ENCODE measurements at places on chromosomes 7 and 10. TPM values are rescaled to one million over a fixed set of nuclear protein-coding genes. Genes with fewer than 3 reads are reported as not detected.

- DNase-seq: no peak
Measured at GRCh38 chr7:69184339-69184738, 413.9 kb upstream of the AUTS2 start.

GRCh38 chr10:6207658-6208057 lies 4.9 kb downstream of the PFKFB3 start:
- DNase-seq: no peak

GRCh38 chr10:132616170-132616995 lies 78.8 kb downstream of the INPP5A start:
- DNase-seq: no peak

GRCh38 chr10:48541144-48541795 lies 63.6 kb downstream of the ARHGAP22 start:
- DNase-seq: no peak

DNA sequence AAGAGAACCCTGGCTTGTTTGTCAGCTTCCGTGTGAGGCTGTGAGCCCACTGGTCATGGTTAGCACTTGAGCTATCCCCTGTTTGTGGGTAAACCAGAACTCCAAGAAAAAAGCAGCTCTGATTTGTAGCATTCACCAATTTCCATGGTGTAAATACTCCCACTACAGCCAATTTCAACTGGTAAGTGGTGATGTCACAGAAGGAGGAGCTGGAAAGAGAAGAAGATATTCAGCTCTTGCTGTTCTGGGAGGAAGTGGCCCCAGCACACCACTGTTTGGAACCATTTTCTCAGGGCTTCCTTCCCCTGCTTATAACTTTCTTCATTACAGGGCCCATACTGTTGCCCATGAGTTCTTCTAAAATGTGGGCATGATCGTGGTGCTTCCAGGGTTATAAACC lies 500.1 kb upstream of the ZMIZ1 start:
- DNase-seq: no peak

DNA sequence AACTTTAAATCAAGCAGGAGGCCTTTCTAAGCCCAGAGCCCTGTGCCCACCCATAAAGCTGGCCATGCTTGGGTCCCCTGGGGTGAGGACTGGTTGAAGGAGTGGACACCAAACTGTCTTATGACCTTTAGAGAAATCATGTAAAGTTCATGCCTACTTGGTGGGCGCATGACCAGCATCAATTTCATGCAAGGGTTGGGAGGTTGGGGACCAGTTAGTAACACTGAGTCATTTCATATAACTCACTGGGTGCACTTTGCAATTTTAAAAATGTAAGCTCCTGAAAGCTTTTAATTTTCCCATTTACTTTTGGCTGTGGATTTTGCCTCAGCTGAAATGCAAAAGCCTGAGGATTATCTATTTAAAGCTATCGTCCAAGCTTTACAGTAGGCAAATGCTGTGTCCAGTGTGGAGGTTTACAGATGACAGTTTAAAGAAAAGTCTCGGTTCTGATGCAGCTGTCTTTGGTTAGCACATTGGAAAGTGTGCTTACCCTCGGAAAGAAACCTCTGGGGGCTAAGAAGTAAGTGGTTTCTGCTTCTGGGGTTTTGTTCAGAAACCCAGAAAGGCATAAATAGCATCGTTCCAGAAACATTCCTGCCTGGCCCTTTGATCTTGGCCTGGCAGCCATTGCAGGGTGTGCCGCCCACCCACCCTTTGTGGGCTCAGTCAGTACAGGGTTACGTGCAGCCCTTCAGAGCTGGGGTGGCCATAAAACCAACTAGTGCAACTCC lies 48.8 kb upstream of the CHST15 start:
- no peak for DNase-seq

DNA sequence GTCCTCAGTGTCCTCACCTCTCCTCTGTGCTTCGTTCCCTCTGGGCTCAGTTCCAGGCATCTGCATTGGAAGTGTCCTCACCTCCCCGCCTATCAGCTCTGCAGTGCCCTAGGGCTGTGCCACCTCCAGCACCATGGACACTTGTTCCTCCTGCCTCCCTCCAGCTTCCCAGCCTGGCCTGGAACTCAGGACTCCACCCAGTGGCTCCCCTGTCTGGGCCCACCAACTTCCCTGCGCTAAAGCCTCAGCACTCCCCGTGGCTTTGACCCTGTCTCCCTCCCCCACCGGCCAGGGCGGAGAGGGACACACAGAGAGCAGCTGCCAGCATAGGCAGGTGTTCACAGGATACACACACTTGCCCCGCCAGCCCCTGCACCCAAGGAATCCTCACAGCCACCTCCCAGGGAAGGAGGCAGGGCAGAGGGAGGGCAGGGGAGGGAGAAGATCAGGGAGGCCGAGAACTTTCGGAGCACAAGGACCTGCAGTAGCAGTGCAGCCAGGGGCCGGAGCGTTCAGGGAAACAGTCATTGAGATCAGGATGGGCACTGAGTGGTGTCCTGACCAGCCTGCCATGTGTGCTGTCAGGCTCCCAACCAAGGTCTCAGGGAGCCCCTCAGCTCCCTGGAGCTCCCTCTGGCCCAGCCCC lies 31.3 kb downstream of the ANXA8 start:
- no peak for DNase-seq

- no peak for DNase-seq
Measured at GRCh38 chr10:29420744-29421143, 131.9 kb downstream of the LYZL1 start.

- DNase-seq: no peak
Measured at GRCh38 chr10:97570789-97571471, 1.6 kb upstream of the ANKRD2 start.

- no peak for DNase-seq
Measured at GRCh38 chr7:22934473-22935065, 79.4 kb downstream of the HYCC1 start.

Gene FKBP9
- total RNA-seq: 194 TPM

Gene AKR1C2
- total RNA-seq: 4.5 TPM

Gene CHST15
- total RNA-seq: 16.5 TPM

Gene PODXL
- total RNA-seq: 11.4 TPM

Gene RELN
- 15.6 TPM for total RNA-seq

Gene GPR26
- not detected for total RNA-seq

All from skin of body (tissue), 3 donors.